ENCODE measurements at places on chromosomes 1 and 21. TPM values are rescaled to one million over a fixed set of nuclear protein-coding genes. Genes with fewer than 3 reads are reported as not detected.

The ABCB10 gene
- 14.0 TPM for total RNA-seq

The STK40 gene
- 35.7 TPM for total RNA-seq

The RHBG gene
- not detected for total RNA-seq

The RGS5 gene
- total RNA-seq, result 5.1 TPM

The PCP4 gene
- total RNA-seq, result not detected

The WDR26 gene
- 50.9 TPM for total RNA-seq

The DENND2C gene
- 40.0 TPM for total RNA-seq

The RAB42 gene
- under 0.01 TPM for total RNA-seq

The SLC44A3 gene
- total RNA-seq, result 2.7 TPM

The HAPLN2 gene
- total RNA-seq, result not detected

The FCMR gene
- total RNA-seq, result 0.36 TPM

The MAP10 gene
- total RNA-seq, result 1.4 TPM

The C4BPA gene
- not detected for total RNA-seq

The PGLYRP3 gene
- total RNA-seq, result 4.7 TPM

The SPEN gene
- 63.0 TPM for total RNA-seq

The NFASC gene
- total RNA-seq, result 0.34 TPM

The CD247 gene
- total RNA-seq, result not detected

The LCE2A gene
- total RNA-seq, result not detected

The LCE1C gene
- total RNA-seq, result not detected
